ENCODE measurements at places on chromosomes 6 and 20.

- DNase-seq: no peak
These were observed 142.0 kb downstream of the ARHGAP18 start for GRCh38 chr6:129568015-129568414.

GRCh38 chr20:55424968-55425367, 580.4 kb downstream of the CBLN4 start:
- no peak for DNase-seq

GRCh38 chr20:38173237-38174156, 8.4 kb upstream of the TGM2 start:
- DNase-seq: no peak

- no peak for DNase-seq
These were observed 128.8 kb upstream of the PDE7B start for GRCh38 chr6:135722679-135723078.

DNA sequence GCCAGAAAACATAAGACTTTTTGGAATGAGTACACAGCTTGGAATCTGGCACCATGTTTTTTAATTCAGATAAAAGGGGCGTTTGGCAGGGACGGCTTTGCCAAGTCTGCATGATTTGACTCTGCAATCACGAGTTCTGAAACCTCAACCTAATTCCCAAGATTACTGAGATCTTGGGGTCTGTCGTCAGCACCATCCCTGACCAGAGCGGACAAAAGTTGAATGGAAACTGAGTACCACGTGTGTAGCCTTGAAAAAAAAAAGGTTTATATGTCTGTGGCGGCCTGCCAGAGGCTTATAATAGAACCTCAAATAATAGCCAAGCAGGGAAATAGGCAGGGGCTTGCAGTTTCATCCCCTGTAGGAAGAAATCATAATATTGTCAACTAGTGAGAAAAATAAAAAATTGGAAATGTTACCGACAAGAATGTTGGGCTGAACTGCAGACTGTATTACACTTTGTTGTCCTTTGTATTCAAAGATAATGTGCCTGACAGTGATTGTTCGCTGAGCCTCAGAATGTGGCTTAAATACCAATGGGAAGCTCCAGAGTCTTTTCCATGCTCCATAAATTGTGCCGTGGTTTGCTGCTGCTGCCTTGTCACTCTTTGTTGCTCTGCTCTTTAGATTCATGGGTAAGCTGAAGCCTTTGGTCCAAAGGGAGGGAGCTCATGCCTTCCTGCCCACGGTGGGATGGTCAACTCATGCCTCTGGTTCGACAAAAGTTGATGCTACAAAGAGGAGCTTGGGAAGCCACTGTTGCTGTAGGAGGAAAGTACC, 118.8 kb upstream of the ARID1B start:
- no peak for DNase-seq

- peak; percentile 85 for DNase-seq
These were observed 71.4 kb upstream of the TULP1 start for GRCh38 chr6:35583893-35584688.

- DNase-seq: no peak
These were observed 219.8 kb downstream of the LAMA2 start for GRCh38 chr6:129102741-129103140.

DNA sequence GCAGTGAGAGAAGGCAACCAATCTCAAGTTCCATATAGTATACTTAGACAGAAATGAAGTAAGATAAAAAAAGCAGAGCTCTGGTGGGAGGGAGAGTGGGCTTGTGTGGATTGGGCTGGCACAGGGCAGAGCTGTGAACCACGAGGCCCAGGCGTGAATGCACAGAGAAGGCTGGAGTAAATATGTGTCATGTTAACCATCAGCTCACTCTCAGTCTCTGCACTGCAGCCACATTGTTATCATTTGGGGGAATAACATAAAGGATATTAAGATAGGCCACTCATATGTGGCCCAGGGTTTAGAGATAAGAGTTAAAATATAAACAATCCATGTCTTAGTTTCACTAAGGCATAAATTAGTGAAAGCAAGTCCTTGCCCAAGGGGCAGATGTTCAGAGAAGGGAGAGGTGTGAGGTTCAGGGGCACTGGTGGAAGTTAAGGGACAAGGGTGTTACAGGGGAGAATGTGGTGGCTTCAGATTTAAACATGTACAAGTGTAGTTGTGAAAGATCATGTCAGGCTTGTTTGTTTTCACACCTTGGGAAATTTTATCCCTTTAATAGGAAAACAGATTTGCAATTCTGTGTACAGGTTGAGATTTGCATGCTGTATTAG, 14.4 kb downstream of the GMPR start:
- DNase-seq: no peak

DNA sequence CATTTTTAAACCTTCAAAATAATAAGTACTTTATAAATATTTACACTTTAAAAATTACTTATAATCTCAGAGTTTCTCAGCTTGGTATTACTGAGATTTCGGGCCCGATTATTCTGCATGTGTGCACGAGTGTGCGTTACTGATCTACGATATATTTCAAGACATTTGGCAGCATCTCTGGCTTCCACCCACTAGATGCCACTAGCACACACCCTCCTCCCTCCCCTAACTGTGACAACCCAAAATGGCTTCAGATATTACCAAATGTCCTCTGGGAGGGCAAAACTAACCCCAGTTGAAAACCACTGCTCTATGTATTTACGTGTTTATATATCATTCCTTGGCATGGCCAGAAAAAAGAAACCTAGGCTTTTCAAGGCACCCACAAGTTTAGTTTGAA, 95.9 kb downstream of the FYN start:
- DNase-seq: no peak

DNA sequence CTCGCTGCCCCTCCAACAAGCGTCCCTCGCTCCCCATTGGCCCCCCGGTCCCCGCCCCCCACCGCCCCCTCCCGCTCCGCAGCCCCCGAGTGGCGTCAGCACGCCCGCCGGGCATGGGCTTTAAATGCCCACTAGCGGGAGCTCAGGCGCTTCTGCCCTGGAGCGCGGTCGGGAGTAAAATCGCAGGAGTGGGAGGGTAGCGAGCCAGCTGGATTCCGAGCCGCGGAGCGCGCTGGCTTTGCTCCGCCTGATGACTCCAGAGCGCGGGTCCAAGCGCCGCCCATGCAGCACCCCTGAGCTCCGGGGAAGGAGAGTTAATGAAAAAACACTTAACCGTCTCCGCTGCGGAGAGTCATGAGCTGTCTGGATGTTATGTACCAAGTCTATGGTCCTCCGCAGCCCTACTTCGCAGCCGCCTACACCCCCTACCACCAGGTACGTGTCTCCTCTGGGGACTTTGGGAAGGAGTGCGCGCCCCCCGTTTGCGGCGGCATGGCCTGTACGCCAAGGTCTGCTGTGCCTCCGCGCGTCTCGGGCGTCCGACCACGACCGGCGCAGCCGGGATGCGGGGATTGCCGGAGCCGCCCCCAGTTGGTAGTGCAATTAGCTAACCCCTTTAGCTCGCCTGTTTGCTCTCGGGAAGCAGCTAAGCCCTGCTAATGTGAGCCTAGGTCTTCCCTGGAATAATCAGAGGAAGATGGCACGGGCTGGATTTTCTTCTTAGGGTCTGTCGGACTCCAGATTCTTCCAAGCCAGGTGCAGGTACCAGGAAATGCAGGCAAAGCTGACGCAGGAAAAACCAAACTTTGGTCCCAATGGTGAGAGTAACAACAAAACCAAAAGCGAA, at the start of gene VGLL2:
TSS of gene VGLL2 (plus strand) at position 149 of the 847 bp plus-strand sequence. CDS start at position 355, 206 bp downstream.
- peak; percentile 24 for DNase-seq

GRCh38 chr6:162722226-162722625, 5.3 kb downstream of the PRKN start:
- no peak for DNase-seq

- no peak for DNase-seq
These were observed 222.6 kb downstream of the BCAS1 start for GRCh38 chr20:53847837-53848170.

DNA sequence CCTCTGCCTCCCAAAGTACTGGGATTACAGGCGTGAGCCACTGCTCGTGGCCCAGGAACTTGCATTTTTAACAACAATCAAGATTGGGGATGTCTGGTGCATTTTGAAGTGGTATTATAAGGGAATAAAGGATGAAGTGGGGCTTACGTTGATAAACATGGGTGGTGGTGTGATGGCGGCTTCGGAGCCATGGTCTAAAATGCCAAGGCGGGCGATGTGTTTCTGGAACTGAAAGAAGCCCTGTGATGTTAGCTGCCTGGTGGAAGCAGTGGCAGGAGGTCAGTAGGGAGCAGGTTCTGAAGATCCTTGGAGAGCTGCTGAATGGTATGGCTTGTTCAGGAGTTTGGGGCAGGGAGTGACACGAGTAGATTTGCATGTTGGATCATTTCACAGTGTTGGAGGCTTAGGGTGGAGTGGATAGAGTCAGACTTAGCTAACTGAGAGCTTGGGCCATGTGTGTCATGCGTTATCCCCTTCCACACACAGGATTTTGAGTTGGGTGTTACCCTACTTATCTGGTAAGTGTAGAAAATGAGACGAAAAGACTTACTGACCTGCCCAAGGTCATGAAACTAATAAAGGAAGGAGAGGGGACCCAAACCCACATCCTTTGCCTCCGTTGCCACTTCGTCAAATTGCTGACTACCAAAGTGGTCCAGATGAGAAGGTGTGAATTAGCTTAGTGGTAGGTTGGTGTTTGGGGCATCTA, 1.5 kb downstream of the NELFCD start:
- no peak for DNase-seq

- no peak for DNase-seq
These were observed 307.1 kb upstream of the PLN start for GRCh38 chr6:118240878-118241528.

DNA sequence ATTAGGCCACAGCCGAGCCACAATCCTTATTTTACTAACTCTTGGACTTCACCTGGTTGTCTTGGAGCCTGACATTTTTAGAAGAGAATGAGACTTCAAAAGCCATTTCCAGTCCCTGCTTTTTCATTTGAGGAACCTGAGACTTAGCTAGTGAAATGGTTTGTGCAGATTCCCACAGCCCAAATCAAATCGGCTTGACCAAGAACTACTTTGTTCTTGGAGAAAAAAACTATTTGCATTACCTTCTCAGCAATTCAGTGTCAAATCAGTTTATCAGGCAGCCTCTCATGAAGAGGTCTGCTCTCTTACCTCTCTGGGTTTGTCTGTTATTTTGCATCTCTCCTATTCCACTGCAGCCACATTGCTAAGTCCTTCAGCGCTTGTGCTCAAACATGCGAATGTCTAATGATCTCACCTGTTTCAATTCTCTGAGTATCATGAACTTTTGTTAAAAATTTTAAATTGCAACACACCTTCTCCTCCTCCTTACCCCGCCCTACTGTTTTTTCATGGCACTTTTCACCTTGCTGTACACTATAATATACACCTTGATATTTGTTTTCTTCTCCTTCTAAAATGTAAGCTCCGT, 573 bp upstream of the IFNGR1 start:
- no peak for DNase-seq

GRCh38 chr20:58715801-58716475, 23.3 kb downstream of the NPEPL1 start:
- DNase-seq: no peak

DNA sequence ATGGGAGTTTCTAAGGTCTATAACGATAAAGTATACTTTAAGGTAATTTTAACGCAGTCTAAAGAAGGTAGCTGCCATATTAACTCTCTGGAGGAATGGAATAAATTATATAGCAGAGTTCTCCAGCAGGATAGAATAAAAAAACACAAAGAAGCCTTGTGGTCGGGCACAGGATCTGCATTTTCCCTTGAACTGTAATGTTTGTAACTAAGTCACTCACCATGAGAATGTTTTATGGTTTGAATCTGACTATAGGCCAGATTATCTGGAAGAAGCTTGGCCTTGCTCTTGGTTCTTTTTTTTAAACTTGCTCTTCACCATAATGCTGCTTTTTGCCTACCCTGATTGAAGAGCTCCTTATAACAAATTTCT, 238.8 kb upstream of the NOX3 start:
- no peak for DNase-seq

- DNase-seq: no peak
These were observed 17.0 kb upstream of the MRS2 start for GRCh38 chr6:24385536-24386269.

DNA sequence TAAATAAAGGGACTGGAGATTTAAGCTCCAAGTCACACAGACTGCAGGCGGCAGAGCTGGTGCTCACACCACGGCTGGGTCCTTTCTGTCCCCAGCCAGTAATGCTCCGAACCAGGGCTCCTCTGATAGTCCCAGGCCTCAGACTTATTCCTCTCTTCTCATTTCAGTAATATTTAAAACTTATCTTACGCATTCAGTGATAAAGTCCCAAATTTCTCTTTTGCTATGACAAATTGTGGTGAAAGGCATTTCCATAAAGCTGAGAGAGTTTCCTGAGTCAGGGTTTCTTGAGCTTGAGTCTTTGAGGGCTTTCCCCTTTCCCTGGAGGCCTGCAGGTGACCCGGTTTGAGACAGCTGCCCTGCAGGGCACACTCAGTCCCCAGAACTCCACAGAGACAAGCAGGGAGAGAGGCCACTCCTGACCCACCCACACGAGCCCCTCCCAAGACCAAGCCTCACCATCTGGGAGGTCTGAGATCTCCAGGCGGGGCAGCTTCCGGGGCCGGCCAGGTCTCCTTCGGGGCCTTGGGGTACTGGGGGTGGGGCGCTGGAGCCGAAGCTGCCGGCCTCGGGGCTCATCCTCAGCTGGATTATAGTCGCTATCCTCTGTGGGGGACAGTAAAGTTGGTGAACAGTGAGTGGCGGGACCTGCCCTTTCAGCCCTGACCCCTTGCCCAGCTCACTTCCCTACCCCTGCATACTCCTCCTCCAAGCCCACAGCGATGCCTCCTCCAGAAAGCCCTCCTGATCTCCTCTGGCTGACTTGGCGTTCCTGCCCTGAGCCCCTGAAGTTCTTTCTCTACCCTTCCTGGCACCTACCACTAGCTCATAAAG, 6.6 kb downstream of the ZNF335 start:
- DNase-seq: no peak

DNA sequence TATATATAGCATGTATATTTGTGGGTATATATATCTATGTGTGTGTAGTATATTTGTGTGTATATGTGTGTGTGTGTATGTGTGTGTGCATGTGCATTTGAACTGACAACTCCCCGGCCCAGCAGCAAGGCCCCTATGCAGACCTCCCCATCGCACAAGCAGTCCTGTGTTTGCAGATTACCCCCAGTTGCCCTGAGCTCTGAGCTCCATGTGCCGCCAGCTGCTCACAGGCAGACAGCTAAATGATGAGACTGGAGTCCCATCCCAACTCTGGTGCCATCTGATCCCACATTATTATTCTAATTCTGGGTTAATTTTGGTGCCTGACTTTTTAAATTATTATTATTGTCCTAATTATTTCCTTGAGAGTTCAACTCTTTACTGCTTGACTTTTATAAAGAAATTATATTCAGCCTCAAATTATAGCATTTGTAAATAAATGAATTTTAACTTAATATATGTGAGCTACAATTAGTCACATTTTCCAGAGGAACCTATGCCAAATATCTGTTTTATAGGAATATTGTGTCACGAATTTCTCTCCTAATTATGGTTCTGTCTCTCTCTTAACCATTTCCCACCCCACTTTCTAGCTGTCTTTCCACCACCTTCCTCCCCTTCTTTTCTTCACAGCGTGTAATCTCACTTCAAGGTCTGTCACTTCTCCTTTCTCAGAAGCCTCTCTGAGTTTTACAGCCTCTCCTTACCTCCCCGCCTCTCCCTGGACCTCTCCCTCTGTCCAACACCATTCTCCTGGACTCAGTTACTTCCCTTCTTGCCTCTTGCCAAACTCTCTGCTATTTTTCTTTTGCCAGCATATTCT, 90.6 kb upstream of the SYNDIG1 start:
- no peak for DNase-seq

Measured in thyroid gland (tissue), 4 donors.